Activated T-cell treated with anti-CD3 and anti-CD28 coated beads for 4 hours (primary cell): ENCODE measurements at places on chromosomes 7 and 10.
A peak's percentile ranks its signal among the peaks of the same experiment; 100 is the strongest.

GRCh38 chr10:119595676-119596515 lies 868 bp downstream of the TIAL1 start:
- DNase-seq = peak; percentile 65

GRCh38 chr10:32318476-32318896 lies 28.5 kb downstream of the EPC1 start:
- no peak for DNase-seq

DNA sequence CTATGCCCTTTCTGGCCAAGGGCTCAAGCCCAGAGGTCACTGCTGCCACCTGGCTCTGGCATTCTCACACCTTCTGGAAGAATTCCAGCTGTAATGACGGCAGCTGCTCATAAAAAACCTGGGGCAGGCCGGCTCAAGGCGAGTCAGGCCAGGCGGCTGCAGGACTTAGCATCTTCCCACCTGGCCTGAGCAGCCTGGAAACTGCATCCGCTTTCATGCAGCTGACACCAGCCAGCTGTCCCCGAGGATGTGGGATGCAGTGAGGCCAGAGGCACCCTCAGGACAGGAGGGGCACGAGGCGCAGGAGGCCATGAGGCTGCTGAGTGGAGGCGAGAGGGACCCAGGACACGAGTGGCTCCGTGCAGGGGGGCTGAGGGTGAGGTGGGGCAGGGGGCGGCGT lies 47.5 kb upstream of the ADGRA1 start:
- DNase-seq = no peak

DNA sequence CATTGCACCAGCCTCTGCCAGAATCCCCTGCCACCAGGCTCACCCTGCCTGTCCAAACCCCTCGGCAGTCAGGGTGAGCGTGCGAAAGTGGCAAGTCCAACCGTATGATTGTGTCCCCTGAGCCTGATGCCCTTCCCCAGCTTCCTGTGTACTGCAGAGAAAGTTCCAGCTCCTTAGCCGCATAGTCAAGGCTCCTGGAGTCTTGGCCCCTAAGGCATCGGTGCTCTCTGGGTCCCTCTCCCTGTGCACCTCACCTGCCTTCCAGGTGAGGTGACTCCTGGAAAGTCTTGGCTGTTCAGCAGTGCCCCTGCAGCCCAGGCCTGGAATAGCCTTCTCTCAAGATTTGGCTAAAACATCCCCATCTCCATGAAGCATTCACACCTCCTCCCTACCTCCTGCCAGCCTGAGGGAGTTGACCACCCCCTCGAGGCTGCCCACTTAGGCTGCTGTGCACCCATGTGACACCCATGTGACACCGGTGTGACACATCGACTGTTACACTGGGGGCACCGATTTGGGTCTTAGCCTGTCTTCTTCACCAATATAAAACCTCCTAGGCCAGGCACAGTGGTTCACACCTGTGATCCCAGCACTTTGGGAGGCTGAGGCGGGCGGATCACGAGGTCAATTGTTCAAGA lies 56.1 kb upstream of the ELN start:
- no peak for DNase-seq

- DNase-seq = no peak
Observed at GRCh38 chr7:36082216-36082615, 70.8 kb upstream of the EEPD1 start.

DNA sequence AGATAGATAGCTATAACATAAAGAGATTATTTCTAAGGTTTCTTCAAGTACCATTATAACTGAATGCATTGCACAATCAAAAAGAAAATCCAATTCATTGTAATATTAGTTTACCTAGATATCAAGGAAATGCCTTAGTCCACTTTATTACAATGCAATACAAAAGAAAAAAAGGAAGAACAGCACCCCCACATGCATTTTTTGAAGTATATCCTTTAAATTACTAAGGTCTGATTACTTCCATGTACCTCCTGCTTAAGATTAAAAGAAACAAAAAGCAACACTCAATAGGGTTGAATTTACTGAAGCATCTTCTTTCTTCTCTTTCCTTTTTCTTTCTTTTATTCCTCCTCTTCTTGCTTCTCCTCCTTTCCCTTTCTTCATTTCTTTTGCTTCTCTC lies 973.8 kb upstream of the LRRTM3 start:
- no peak for DNase-seq

DNA sequence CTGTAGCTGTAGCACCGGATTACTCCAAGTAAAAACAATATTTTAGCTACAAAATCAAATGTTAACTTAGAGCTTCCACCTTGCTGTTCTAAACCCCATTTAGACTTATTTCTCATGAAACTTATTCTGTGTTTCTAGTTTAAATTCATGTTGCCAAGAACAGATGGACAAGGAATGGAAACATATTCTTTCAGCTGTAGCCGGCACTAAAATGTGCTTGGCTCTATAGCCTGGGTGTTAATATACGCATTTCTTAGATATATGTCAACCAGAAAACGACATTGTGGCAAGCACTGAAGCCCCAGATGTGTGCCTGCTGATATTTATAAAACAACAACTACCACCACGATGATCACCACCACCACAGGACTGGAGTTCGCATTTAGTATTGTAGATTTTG lies 190.3 kb upstream of the ETV1 start:
- DNase-seq = no peak

DNA sequence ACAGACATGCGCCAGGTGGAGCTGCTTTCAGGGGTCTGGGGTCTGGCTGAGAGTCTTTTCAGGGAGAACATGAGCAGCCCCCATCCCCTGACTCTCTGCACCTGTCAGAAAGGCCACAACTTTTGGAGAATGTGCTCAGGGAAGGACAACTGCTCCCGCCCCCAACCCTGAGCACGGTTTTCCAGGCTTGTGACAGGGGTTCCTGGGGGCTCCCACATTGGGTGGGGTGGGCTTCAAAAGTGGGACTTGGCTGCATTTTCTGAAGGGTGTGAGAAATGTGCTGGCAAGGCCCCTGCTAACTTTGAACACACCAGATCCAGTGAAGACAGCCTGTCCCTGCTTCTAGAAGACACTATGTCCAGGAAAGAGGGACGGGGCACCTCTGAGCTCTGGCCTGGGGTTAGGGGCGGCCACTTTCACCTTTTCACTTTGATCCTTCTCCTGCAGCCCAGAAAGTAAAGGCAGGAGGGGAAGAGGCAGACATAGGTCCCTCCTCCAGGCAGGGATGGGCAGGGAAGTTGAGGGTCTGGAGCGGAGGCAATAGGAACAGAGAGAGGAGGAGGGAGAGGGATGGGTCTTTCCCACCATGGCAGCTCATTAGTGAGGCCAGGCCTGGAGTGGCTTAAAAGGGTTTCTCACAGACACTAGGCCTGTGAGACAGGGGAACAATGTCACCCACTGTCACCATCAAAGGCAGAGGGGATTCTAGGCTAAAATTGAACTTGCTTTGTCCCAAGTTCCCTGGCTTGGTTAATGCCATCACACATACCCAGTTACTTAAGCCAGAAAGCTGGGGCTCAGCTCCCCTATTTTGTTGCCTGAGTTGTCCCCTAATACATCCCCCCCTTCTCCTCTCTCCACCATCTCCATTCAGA lies 1.5 kb downstream of the KCP start:
- no peak for DNase-seq

DNA sequence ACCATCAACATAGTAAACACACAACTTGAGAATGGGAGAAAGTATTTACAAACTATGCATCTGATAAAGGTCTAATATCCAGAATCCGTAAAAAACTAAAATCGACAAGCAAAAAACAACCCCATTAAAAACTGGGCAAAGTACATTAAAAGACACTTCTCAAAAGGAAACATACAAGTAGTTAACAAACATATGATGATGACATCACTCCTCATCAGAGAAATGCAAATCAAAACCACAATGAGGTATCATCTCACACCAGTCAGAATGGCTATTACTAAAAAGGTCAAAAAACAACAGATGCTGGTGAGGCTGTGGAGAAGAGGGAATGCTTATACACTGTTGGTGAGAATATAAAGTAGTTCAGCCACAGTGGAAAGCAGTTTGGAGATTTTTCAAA lies 125.1 kb downstream of the TFPI2 start:
- DNase-seq = no peak

DNA sequence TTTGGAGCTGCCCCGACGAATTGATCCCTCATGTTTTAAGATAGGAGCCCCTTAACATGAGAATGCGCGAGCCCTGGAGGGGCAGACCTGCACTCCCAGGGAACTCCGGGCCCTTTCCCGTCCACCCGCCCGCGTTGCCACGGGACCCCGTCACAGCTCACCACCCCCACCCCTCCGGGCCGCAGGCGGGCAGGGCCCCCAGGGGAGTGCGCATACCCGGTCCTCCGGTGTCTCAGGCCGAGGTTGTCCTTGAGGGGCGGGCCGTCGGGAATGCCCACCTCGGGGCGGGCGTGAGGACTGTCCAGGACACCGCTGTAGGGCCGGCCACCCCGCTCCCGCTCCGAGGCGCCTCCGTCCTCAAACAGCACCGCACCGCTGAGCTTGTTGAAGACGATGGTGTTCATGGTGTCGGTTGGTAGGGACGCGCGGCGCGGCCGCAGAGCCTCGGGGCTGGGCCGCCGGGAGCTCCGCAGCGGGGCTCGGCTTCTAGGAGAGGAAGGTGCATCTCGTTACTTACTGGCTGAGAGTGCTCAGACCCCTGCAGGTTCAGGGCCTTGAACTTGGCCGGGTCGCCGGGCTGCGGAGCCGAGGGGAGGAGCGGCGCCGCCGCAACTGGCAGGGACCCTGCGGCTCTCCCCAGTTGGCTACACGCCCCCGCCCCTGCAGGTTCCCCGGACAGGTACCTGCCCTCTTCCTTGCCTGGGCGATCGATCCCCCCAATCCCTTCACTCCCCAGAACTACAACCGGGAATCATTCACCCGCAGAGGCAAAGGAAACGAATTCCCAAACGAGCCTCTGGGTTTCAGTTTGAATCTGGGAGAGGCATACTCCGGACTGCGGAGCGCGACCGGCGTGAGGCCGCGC lies 2.4 kb downstream of the MKX start:
- DNase-seq = no peak

- no peak for DNase-seq
Observed at GRCh38 chr7:5382281-5382892, 41.2 kb downstream of the TNRC18 start.

GRCh38 chr10:62492012-62492869 lies 118.1 kb downstream of the ZNF365 start:
- no peak for DNase-seq

- DNase-seq = no peak
Observed at GRCh38 chr10:33082373-33082895, 124.4 kb upstream of the ITGB1 start.

DNA sequence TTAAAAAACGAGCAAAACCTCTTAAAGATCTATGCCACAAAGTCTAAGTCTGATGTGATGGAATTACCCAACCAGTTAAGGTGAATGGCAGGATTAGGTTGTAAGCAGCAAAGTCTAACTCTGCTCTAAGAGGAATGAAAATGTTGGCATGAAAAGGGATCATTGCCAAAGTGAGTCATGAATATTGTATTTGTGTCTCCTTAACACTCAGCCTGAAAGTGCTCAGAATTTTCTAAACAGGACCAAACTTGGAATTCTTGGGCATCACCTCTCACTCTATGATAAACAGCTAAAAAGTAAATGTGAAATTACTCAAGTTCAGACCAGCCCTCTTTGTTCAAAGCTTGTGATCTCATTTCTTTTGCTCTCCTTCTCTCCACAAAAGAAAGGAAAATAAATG lies 27.0 kb downstream of the PPP1R3A start:
- DNase-seq = no peak

- DNase-seq = no peak
Observed at GRCh38 chr7:116670409-116671015, 1.5 kb upstream of the MET start.

DNA sequence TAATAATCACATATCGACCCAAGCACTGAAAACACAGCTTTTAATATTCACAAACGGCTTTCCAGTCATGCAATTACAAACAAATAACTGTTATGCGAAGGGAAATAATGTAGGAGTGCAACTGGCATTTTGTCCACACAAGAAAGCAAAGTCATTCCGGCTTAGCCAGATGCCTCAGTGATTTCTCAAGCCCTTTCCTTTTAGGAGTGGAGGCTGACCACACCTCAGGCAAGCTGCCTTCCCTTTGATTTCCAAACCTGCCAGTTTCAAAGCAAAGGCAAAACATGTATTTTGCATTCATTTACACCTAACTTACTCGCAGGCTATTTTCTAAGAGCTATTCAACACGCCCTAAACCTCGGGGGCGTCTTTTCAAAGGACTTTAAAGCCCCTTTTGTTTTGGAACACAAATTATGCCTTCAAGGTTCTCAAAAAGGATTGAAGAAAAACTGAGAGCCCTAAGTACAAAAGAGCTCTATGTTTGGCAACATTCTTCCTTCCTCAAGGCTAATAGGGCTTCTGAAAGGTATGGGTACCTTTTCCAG lies 109.6 kb downstream of the CPXM2 start:
- no peak for DNase-seq

DNA sequence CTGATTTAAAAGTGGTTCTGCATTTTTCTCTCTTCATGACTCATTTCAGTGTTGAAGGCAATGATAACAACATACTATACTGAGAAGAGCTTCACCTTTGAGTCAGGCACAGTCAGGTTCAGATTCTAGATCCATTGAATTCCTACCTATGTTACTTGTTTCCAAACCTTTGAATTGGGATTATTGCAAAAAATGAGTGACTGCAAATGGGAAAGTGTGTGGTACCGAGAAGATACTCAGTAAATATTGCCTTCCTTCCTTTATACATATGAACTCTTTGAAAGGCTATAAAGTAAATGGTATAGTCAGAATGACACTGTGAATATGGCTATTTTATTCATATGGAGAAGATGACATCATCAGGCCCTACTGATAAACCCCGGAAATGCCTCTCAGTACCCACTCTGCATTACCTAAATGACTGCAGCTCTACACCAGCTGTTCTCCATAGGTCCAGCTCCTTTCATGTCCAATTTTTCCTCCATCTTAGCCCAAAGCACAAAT lies 66.7 kb upstream of the FGL2 start:
- DNase-seq = no peak

DNA sequence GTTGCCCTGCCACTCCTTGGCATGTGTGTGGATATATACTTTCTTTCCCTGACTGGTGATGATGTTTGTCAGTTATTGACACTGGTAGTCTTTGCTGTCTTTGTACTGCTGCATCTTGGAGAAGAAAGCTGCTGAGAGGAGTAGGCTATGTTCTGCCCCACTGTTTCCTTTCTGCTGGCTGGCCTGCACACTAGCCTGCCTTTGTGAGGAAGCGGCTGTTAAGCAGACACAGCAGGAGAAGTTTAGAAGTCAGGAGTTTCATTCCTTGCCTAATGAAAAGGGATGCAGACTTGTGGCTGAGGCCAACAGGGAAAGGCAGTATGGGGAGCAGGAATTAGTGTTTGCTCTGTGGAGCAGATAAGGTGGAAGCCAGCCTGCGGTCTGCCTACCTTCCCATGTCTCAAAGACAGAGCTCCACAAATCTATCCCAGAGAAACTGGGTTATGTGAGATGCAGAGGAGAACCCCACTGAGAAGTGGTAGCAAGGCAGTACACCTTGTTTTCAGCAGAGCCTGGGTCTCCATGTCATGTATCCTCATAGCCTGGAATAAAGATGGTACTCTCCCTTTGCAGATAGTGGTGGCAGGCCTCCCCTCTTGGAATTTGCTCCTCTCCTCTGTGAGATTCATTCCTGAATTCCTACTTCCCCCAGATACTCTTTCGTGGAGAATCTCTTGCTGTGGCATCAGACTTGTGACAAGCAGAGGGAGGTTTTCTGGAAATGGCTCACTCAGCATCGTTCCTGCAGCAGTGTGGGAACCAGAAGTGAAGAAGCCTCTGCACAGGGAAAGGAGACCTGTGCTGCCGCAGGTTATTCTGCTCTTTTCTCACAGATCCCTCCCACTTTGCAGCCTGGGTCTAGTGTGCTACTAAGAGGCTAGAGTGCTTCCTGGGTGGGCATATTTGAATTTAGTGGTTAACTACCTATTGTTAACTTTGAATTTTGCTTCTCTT lies 130.2 kb downstream of the LRRC4 start:
- no peak for DNase-seq

- DNase-seq = no peak
Observed at GRCh38 chr7:131499801-131500200, 56.6 kb downstream of the PODXL start.
